ENCODE measurements at places on chromosomes 16 and 17.

GRCh38 chr16:69107316-69107962 is 2.0 kb downstream of the HAS3 start:
- no peak for DNase-seq

DNA sequence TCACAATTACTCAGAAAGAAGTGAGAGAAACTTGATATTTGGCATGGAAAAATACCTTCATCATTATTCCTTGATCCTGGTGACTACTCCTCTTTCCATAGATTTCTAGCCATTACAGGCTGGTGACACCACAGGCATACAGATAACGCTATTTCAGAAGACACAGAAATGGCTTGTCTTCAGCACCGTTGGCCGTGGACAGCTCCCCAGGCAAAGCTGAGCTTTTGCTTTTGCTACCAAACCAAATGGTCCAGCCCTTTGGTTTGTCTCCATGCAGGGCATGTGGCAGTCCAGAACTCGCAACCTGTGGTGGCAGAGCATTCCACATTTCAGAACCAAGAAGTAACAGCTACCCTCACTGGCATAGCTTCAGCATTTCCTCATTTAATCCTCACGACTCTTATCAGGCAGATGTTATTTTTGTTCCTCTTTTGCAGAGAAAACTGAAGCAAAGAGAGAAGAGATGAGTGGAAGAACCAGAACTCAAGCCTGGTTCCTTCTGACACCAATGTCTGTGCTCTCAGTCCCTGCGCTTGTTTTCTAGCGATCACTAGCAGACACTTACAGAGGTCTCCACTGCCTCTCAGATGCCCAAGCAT is 55.5 kb downstream of the HS3ST4 start:
- no peak for DNase-seq

- no peak for DNase-seq
Observed at GRCh38 chr17:64053101-64053500, 32.7 kb upstream of the ICAM2 start.

GRCh38 chr16:57061084-57061905 is 31.1 kb upstream of the CPNE2 start:
- DNase-seq, result peak; percentile 48

DNA sequence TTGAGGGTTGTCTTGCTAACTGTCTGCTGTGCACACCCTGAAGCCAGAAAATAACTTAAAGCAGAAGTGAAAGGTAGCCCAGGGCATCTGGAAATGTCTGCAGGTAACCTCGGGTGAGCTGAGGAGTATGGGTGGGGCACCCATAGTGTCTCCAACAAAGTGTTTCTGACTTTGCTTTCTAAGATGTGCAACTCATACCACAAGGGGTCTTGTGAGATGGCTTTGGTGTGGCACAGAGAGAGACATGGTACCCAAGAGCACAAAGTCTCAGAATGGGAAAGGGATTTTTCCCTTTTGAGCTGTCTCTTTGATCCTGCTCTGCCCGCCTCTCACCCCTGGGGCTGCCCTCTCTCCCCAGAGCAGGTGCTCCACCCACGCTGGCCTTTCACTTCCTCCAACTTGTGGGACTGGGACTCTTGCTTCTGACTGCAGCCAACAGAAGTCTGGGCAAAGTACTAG is 6.9 kb downstream of the CHD9 start:
- DNase-seq, result no peak

- DNase-seq, result no peak
Observed at GRCh38 chr17:69064001-69064400, 3.3 kb upstream of the ABCA9 start.

GRCh38 chr17:41695954-41696757 is 7.5 kb downstream of the EIF1 start:
- DNase-seq, result no peak

GRCh38 chr17:6098823-6099180 is 28.6 kb downstream of the WSCD1 start:
- no peak for DNase-seq

- no peak for DNase-seq
Observed at GRCh38 chr16:1920727-1921171, 2.5 kb upstream of the HS3ST6 start.

GRCh38 chr17:80815151-80815681 is 176.4 kb upstream of the CHMP6 start:
- DNase-seq, result no peak

GRCh38 chr16:50305441-50306061 is 39.2 kb downstream of the ADCY7 start:
- DNase-seq, result no peak

DNA sequence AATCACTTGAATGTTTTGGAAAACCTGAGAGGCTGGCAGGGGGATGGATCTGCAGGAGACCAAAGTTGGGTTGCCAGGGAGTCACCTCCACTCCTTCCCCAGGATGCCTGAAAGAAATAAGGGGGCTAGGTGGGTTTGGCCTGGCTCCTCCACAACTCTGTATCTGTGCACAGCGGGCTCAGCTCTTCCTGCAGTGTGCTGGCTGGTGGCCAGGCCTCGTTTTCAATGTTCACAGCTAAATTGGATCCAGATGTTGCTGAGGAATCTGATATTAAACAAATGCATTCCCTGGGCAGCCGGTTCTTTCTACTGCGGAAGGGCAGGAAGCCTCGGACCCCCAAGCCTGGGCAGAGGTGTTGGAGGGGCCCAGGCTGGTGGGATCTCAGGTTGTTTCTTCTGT is 106.2 kb downstream of the N4BP1 start:
- peak; percentile 22 for DNase-seq

- DNase-seq, result no peak
Observed at GRCh38 chr17:48593840-48594537, 410 bp upstream of the HOXB5 start.

GRCh38 chr17:83194761-83195329 is 115.4 kb downstream of the METRNL start:
- no peak for DNase-seq

DNA sequence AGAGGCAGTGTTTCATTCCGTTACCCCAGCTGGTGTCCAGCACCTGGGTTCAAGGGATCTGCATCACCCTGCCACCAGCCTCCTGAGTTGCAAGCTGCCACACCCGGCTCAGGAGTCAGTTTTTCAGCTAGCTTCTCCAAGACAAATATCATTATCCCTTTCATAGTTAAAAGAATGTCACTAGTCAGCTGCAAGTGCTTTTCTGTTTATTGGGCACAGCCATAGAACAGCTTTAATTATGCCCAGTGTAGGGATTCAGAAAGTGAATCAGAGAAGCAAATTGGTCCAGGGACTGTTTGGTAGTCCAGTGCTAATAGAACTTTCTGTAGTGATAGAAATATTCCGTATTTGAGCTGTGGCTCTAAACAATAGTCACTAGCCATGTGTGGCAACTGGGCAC is 2.9 kb upstream of the AOC3 start:
- no peak for DNase-seq

DNA sequence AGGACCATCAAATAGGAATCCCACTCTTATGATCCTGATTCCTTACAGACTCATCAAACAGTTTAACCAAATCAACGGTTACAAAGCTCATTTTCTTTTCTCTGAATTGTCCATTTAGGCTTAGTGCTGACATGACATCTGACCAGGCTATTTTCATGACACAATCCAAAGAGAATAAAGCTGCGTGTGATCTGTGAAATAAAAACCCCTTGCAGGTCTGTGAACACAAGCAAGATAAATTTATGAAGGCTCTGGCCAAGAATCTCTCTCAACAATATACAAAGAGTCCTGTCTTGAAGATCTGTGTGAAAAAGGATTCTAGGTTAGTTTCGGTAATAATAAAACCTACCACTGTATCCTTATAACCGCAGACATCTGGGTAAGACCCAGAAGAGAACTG is 22.0 kb downstream of the COG1 start:
- no peak for DNase-seq

GRCh38 chr17:77345260-77345910 is 204.6 kb downstream of the SEC14L1 start:
- DNase-seq, result no peak

GRCh38 chr16:10833271-10833670 is 14.7 kb upstream of the TVP23A start:
- no peak for DNase-seq

- DNase-seq, result no peak
Observed at GRCh38 chr17:40188694-40189093, 11.4 kb downstream of the RAPGEFL1 start.

DNA sequence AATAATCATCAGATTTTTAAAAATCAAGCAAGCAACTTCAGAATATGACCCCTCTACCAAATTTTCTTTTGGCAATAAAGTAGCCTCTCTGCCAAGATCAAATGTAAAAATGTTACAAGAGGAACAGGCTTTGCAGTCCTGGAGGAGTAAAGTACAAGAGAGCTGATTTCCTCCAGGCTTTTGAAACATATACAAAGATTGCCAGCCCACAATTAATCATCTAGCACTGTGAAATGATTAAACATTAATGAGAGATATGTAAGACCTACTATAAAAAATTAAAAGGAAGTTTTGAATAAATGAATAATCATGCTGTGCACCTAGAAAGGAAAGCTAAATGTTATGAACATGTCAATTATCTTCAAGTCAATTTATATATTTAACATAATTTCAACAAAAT is 26.3 kb downstream of the TXNDC11 start:
- DNase-seq, result no peak

GRCh38 chr17:3511852-3512504 is 36.2 kb downstream of the ASPA start:
- DNase-seq, result no peak

GRCh38 chr17:34243364-34244320 is 11.4 kb upstream of the CCL2 start:
- no peak for DNase-seq

DNA sequence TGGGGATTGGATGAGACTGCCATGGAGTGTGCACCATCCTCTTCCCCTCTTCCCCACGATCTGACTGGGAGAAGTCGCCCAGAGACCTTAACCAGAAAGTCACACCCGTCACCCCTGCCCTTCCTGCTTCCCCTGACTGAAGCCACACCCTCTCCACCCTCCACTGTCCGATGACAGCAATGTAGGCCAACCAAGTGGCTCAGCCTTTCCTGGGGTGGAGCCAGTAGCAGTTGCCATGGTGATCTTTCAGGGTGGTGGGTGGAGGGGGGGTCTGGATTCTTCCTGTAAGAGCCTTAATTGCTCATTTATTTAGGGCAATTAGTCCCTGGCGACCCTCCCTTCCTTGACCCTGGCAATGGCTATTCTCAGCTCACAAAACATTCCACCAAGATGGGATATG is 37.5 kb upstream of the PHB1 start:
- DNase-seq, result no peak

- no peak for DNase-seq
Observed at GRCh38 chr16:73669535-73670274, 621.8 kb upstream of the ZFHX3 start.

- DNase-seq, result no peak
Observed at GRCh38 chr17:82929676-82930042, 89.8 kb upstream of the ZNF750 start.

DNA sequence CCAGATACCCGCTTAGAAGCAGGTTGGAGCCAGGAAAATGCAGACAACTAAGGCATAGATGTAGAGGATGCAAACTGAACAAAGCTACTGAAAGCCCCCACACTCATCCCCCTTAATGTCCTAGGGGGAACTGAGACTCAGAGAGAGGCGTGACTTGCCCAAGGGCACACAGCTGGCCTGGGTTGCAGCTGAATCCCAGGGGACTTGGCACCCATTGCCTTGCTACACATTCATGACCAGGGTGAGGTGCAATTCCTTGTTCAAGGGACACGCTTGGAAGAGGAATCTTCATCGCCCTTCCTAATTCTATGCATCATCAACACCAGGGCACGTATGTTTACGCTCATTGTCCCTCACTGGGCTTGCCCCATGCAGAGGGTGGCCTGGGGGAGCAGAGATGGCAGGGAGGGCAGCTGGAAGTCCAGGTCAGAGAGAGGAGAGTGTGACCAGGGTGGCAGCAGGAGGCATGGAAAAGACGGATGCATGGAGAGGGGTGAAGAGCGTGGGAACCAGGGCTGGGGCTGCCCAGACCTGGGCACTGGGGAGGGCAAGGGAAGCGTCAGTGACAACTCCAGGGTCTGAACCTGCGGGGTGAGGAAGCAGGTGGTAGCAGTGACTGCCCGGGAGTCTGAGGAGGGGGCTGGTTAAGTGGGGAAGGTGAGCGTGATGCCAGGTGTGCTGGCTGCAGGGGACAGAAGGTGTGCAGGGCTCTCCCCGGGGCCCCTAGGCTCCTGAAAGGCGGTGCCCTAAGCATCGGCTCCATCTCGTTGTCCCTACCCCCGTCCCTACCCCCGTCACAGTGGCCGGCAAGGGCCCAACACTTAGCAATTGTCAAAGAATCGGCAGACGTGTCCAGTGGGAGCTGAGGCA is 267.1 kb upstream of the TNRC6C start:
- no peak for DNase-seq

GRCh38 chr17:47665655-47666054 is 15.9 kb downstream of the KPNB1 start:
- no peak for DNase-seq

- no peak for DNase-seq
Observed at GRCh38 chr17:14866266-14866665, 398.9 kb downstream of the PMP22 start.

DNA sequence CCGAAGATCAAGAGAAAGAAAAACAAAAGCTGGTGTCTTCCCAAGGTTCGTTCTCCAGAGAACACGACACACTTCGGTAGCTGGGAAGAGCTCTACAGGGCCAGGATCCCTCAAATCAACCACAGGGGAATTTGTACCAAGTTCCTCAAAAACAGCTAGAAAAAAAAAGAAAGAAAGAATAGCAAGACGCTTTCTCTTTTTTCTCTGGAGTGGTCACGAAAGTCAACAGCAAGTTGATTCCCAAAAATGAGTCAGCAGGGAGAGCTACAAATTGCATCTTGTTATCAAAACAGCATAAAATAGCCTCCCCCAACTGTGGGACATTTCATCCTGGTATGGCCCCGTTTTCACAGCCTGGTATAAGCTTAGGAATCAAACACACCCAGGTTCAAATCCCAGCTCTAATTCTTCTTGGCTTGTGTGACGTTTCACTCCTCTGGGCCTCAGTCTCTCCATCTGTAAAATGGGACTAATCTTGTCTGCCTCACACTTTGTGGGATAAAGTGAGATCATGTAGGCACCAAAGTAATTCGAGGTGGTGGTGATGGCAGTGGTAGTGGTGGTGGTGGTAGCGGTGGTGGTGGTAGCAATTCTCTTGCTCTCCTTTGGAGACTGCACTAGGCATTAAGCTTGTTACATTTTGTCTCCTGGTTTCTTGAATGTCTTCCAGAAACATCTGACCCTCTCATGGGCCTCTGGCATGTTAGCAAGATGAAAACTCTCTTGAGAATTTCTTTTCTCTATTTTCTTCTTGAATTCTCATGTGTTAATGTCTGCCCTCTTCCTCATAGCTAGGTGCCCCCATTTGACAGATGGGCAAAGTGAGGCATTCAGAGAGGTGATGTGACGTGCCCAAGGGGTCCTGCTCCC is 988 bp upstream of the IL21R start:
- DNase-seq, result no peak

- no peak for DNase-seq
Observed at GRCh38 chr16:64180136-64180900, 941.5 kb downstream of the CDH11 start.

Measured in HS-5 (cell line).